ENCODE measurements at places on chromosomes 13 and 19.

DNA sequence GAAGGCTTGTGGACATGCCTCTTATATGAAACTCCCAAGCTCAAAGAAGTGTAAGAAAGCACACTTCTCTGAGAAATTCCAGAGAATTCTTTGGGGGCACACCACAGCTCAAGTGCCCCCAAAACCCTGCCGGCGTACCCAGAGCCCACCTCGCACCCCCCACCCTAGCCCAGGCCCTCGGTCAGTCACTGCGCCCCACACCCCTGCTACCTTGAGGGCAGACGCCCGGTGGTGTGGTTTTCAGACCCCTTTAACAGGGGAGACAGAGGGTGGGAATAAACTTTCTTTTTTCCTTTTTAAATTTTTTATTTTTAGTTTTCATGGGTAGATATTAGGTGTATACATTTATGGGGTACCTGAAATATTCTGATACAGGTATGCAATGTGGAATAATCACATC lies 29.5 kb downstream of the PEPD start:
- ATAC-seq: no peak

- no peak for ATAC-seq
Observed at GRCh38 chr13:52852444-52852843, 4.0 kb upstream of the PCDH8 start.

GRCh38 chr19:13839130-13839937 lies 37.6 kb upstream of the NANOS3 start:
- ATAC-seq: peak; percentile 65

DNA sequence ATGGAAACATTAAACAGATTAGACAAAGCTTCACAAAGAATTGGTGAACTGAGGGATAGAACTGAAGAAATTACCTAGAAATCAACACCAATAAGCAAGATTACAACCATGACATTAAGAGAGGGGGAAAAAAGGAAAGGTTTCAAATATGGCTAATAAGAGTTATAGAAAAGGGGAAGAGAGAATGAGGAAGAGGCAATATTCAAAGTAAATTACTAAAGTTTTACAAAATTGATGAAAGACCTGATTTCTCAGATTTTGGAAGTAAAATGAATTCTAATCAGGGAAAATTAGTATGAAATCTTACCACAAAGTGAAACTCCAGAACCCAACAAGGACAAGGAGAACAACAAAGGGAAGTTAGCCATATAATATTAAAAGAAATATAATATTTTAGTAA lies 187.4 kb downstream of the NBEA start:
- ATAC-seq: no peak

- no peak for ATAC-seq
Observed at GRCh38 chr13:93227280-93227877, 772 bp downstream of the GPC6 start.
